ENCODE measurements at places on chromosomes 6 and 20.

GRCh38 chr6:160261991-160262680 is 3.5 kb upstream of the SLC22A2 start:
- no peaks in the 10 kb centered on the region for H3K36me3 ChIP-seq
- no peak for DNase-seq
- no peak overlapping the region for H3K27ac ChIP-seq
- no peaks in the 10 kb centered on the region for H3K27me3 ChIP-seq
- H3K4me3 ChIP-seq: no peak overlapping the region
- H3K4me1 ChIP-seq: no peaks in the 10 kb centered on the region

- peaks cover 56% of the 10 kb centered on the region for H3K36me3 ChIP-seq
- no peaks in the 10 kb centered on the region for H3K27me3 ChIP-seq
- DNase-seq: no peak
- peaks cover 25% of the 10 kb centered on the region for H3K4me1 ChIP-seq
Measured at GRCh38 chr6:2770171-2770570, 5.0 kb downstream of the WRNIP1 start.

DNA sequence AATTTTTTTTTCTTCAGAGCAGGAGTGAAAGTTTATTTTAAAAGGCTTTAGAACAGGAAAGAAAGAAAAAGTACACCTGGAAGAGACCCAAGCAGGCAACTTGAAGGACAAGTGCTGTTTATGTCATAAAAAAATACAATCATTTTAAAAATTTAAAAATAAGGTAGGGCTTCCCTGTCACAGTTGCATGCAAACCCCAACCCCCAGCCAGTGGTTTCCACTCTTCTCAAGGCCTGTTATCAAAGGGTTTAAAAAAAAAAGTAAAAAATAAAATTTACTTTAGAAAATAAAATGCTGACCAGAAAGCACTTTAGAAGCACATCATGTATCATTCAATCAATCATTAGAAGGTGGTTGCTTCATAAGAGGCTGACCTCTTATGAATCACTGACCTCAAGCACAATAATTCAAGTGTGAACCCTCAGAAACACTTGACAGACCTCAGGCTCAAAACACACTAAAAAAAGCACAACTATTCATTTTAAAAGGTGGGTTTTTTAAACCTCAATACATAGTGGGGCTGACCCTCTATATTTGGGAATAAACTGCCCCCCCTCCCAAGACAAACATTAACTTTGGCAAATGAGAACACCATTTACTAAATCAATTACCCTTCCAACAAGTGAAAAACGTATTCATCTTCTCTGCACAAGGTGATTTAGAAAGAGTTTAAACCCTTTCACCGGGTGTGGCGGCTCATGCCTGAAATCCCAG is 15.6 kb downstream of the ILRUN start:
- no peaks in the 10 kb centered on the region for H3K36me3 ChIP-seq
- H3K4me1 ChIP-seq: peaks cover 19% of the 10 kb centered on the region
- H3K27me3 ChIP-seq: no peaks in the 10 kb centered on the region
- peak overlapping the region; percentile 25 for H3K27ac ChIP-seq

- no peaks in the 10 kb centered on the region for H3K36me3 ChIP-seq
- no peak overlapping the region for H3K27ac ChIP-seq
Measured at GRCh38 chr6:111032484-111033140, 50.8 kb downstream of the RPF2 start.

- H3K4me1 ChIP-seq: no peaks in the 10 kb centered on the region
- no peaks in the 10 kb centered on the region for H3K27me3 ChIP-seq
- no peak overlapping the region for H3K27ac ChIP-seq
Measured at GRCh38 chr6:14505401-14505800, 387.8 kb downstream of the CD83 start.

DNA sequence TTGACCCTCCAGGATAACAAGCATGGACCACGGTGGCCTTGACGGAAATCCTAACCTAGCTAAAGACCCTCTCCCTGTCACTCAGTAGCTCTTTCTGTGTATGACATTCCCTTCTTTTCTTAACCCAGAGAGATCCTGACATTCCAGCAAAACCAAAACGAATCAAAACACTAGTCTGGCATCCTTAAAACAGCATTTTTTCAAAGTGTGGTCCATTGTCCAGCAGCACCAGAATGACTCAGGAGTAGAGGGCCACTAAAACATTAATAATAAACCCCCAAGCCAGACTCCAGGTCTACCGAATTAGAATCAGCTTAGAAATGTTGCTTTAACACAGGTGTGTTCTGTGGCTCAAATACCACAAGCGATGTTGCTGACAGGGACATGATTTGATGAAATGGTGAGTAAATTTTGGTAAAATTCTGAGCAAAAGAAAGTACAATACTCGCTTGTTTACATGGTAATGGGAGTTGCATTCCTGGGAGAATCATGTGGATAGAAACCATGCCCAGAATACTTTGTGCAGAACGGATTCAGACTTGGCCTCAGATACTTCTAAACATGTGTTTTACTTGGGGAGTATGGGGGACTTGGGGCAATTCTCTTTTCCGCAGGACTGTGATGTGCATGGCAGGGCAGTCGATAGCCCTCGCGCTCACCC is 174.2 kb upstream of the KCNG1 start:
- H3K4me3 ChIP-seq: no peak overlapping the region
- DNase-seq: no peak
- no peaks in the 10 kb centered on the region for H3K36me3 ChIP-seq
- no peaks in the 10 kb centered on the region for H3K4me1 ChIP-seq
- H3K27me3 ChIP-seq: no peaks in the 10 kb centered on the region
- no peak overlapping the region for H3K27ac ChIP-seq

GRCh38 chr6:34144581-34145160 is 1.2 kb downstream of the GRM4 start:
- no peak overlapping the region for H3K4me3 ChIP-seq
- H3K27me3 ChIP-seq: peaks cover 24% of the 10 kb centered on the region
- no peaks in the 10 kb centered on the region for H3K4me1 ChIP-seq

GRCh38 chr6:101396548-101397173 is 3.2 kb downstream of the GRIK2 start:
- H3K4me1 ChIP-seq: no peaks in the 10 kb centered on the region
- no peak for DNase-seq
- no peaks in the 10 kb centered on the region for H3K36me3 ChIP-seq
- H3K27me3 ChIP-seq: peaks cover 86% of the 10 kb centered on the region
- no peak overlapping the region for H3K27ac ChIP-seq

DNA sequence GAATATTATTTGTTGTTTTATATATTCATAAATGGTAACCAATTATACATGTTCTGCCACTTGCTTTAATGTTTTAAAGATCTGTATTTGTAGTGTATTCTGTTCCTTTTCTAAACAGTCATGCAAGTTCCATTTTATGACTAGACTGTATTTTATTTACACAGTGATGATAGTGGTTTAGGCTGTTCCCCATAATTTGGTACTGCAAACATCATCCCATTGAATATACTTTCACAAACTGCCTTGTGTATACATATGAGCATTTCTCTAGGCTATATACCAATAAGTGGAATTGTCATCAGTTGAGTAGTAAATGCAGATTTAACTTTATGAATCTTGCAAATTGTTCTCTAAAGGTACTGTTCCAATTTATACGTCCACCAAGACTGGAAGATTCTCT is 738.0 kb downstream of the EPHA7 start:
- no peak overlapping the region for H3K27ac ChIP-seq
- H3K36me3 ChIP-seq: no peaks in the 10 kb centered on the region
- no peaks in the 10 kb centered on the region for H3K27me3 ChIP-seq
- no peak for DNase-seq

DNA sequence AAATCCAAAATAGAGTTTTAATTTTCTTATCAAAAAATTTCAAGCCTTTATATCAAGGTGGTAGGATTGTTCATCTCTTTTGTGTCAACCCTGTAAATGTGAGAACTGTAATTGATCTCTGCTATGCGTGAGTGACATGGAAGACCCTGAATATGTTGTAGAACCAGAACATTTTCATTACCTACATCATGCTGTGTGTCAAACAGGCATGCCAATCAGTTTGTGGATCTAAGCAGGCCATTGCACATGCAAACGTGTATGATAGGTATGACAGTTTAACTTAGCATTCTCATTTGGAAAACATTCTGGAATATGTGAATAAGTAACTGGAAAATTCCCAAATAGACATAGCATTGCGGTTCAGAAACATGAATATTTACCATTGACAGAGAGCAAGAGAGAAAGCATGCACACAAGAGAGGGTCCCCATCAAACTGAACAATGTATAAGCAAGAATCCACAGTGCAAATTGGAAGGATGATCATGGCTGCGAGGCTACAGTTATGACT is 641.6 kb upstream of the AGPAT4 start:
- H3K27ac ChIP-seq: no peak overlapping the region
- no peaks in the 10 kb centered on the region for H3K27me3 ChIP-seq
- DNase-seq: no peak
- no peak overlapping the region for H3K4me3 ChIP-seq

GRCh38 chr6:53906842-53907241 is 112.0 kb downstream of the LRRC1 start:
- no peaks in the 10 kb centered on the region for H3K27me3 ChIP-seq
- H3K4me1 ChIP-seq: no peaks in the 10 kb centered on the region
- H3K4me3 ChIP-seq: no peak overlapping the region
- DNase-seq: no peak

DNA sequence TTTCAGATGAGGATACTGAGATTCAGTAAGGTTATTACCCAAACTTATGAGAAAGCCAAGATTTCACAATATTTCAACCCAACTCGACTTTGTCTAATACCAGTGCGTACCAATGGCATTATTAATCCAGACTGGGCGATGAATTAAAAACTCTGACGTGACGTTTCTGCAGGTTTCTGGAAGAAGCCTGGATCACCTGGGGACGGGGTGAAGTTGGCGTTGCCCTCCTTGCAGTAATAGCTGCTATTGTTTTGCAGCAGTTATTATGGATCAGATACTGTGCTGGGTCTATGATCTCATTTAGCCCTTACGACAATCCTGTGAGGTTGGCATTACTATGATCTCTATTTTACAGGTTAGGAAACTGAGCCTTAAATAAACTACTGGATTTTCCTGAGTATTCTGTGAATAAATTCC is 569 bp upstream of the CDC5L start:
- H3K4me1 ChIP-seq: peaks cover 39% of the 10 kb centered on the region
- peaks cover 9% of the 10 kb centered on the region for H3K36me3 ChIP-seq
- H3K27ac ChIP-seq: peak overlapping the region; percentile 97

- H3K4me3 ChIP-seq: no peak overlapping the region
- H3K27me3 ChIP-seq: peaks cover 20% of the 10 kb centered on the region
- H3K27ac ChIP-seq: no peak overlapping the region
- no peaks in the 10 kb centered on the region for H3K36me3 ChIP-seq
- H3K4me1 ChIP-seq: no peaks in the 10 kb centered on the region
Measured at GRCh38 chr20:40309731-40310130, 379.3 kb downstream of the MAFB start.

GRCh38 chr6:139547122-139547776 is 172.8 kb upstream of the CITED2 start:
- H3K36me3 ChIP-seq: no peaks in the 10 kb centered on the region
- H3K4me3 ChIP-seq: no peak overlapping the region
- no peak for DNase-seq
- peak overlapping the region; percentile 27 for H3K27ac ChIP-seq
- no peaks in the 10 kb centered on the region for H3K27me3 ChIP-seq

GRCh38 chr20:32918751-32919150 is 60.0 kb downstream of the EFCAB8 start:
- DNase-seq: no peak
- no peaks in the 10 kb centered on the region for H3K27me3 ChIP-seq
- no peak overlapping the region for H3K27ac ChIP-seq
- no peak overlapping the region for H3K4me3 ChIP-seq
- H3K4me1 ChIP-seq: no peaks in the 10 kb centered on the region

DNA sequence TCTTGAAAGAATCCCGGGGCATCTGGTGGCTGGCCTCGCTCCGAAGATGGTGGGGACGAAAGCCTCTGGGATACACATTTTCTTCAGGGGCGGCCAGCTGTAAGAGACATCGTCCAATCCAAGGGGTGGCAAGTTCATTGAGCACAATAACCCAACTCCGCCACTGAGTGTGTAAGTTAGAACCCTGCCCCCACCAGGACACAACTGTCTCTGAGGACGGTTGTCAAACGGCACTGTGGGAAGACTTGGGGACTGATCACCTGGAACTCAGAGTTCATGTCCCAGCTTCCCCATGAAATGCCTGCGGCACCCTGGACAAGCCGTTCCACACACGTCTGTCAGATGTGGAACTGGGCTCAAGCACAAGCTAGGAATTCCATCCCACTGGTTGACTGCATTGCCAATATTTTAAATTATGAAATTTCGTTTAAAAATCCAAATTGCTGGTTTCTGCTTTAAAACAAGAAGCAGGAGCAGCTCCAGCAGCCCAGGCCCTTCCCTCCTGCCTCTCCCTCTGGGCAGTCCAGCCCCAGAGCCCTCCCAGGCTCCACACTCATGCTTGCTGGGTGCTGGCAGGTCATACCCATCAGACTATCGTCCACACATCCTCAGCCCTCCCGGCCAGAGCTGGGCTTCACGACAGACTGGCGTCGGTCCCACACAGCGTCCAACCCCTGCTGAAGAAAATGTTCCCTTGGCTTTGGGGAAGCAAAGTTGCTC is 80.9 kb upstream of the AFDN start:
- H3K27me3 ChIP-seq: no peaks in the 10 kb centered on the region
- no peak overlapping the region for H3K27ac ChIP-seq
- H3K4me1 ChIP-seq: no peaks in the 10 kb centered on the region
- no peak for DNase-seq

DNA sequence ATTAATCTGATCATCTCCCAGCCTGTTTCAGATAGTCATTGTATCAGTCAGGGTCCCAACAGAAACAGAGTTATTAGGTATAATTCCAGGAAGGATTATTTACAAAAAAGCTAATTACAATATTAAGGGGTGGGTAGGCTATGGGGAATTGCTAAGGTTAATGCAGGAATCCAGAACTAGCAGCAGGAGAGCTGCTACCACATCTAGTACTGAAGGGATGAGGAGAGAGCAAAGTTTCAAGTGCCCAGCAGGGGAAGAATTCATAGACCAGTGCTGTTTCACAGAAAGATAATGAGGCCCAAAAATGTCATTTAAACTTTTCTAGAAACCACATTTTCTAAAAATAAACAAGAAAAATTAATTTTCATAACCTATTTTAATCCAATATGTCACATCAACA is 284.2 kb downstream of the HACE1 start:
- H3K27ac ChIP-seq: no peak overlapping the region
- H3K4me1 ChIP-seq: no peaks in the 10 kb centered on the region
- DNase-seq: no peak
- H3K27me3 ChIP-seq: no peaks in the 10 kb centered on the region

DNA sequence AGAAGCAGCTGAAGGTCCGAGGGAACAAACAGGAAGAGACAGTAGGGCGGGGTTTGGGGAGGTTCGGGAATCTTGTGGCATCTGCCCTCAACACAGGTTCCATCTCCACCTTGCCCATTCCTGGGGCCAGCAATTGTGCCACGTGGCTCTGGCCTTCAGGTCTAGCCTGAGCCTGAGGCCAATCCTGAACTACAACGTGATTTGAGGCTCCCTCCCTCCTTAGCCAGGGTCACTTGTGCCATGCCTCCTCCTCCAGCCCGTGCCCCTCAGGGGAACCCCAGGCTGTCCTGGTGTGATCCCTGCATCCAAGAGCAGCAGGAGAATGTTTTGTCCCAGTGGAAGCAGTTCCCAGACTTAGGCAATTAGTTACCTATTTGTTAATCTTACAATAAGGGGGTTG is 3.0 kb downstream of the CST9 start:
- H3K4me3 ChIP-seq: no peak overlapping the region
- H3K27ac ChIP-seq: peak overlapping the region; percentile 58
- no peak for DNase-seq

- H3K4me1 ChIP-seq: no peaks in the 10 kb centered on the region
- no peak for DNase-seq
Measured at GRCh38 chr6:40620574-40621240, 33.5 kb upstream of the LRFN2 start.

GRCh38 chr6:89350281-89350966 is 2.1 kb downstream of the UBE2J1 start:
- no peaks in the 10 kb centered on the region for H3K36me3 ChIP-seq
- H3K4me1 ChIP-seq: peaks cover 38% of the 10 kb centered on the region
- peak; percentile 89 for DNase-seq
- H3K27me3 ChIP-seq: no peaks in the 10 kb centered on the region
